Right ventricle myocardium inferior (tissue), 1 donor: ENCODE measurements at places on chromosomes 16 and 17. TPM values are rescaled to one million over a fixed set of nuclear protein-coding genes. Genes with fewer than 3 reads are reported as not detected.

CRHR1 gene
- total RNA-seq = not detected

SLC9A5 gene
- total RNA-seq = 0.84 TPM

RUNDC3A gene
- total RNA-seq = 0.49 TPM

SCN4A gene
- 0.32 TPM for total RNA-seq

TP53TG3F gene
- total RNA-seq = not detected

TOP2A gene
- total RNA-seq = 3.0 TPM

TMEM220 gene
- 9.8 TPM for total RNA-seq

NOD2 gene
- 0.81 TPM for total RNA-seq

DNA sequence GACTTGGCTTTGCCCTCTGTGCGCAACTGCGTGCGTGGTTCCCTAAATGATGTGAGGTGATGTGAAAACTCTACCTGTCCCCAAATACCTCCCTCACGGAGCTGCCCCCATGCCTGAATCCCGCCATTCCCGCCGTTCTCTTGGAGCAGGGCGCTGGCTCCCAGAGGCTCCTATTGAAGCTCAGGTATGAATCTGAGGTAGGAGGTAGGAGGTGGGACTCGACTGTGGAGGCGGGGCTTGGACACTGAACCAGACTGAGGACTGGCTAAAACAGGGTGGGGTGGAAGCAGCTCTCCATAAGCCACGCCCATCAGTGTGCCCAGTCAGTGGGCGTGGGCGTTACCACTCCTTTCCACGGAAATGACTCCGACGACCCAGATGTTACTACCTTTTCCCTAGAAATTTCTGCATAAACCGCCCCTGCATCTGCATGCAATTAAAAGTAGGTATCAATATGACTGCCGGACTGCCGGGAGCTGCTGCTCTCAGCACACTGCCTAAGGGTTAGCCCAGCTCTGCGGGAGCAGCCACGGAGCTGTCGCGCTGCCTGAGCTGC lies 41.0 kb downstream of the FOXL1 start:
- no peak for DNase-seq

DNA sequence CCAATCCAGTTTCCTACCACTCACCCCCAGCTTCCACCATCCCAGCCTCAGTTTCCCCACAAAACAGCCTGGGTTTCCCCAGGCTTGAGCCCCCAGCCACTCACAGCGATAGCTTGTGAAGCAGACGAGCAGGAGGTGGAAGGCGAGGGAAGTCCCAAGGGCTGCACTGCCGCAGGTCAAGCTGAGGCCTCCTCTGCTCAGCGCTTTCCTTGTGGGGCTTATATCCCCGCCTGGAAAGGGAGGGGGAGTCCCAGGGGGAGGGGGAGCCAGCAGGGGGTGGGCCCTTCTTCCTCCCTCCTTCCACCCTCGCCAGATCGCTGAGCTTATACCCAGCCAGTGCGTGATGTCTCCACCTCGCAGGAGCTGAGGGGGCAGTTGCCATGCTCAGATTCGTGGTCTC lies at the start of gene PYY:
Gene PYY, minus strand, starts transcription at position 195 of the 400 bp plus-strand sequence. CDS start 457 bp downstream, outside the sequence.
- DNase-seq = no peak

GRCh38 chr17:62921817-62922216 lies 44.2 kb upstream of the TANC2 start:
- no peak for DNase-seq

DNA sequence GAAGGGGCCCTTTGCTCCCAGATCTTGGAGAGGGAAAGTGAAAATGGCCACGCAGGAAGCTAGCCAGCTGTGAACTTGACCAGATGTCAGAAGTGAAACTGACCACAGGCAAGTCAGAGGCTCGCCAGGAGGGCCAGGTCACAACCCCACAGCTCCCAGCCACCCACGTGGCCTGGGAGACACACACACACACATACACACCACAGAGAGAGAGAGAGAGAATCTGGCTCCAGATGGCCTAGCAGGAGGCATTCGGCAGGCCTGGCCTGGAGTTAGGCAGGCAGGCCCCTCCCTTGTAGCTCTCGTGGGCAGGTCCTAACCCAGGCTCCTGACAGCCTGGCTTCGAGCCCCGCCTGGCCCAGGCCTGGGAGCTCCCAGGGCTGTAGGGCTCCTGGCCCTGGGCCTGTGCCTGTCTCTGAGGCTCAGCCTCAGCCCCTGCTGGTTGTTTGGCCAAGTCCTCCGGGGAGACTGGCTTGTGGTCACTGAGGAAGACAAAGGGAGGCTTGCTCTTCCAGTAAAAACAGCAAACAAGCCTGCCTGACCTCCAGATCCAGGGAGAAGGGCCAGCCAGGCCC lies 20.2 kb downstream of the NGFR start:
- DNase-seq = peak; percentile 95

DNA sequence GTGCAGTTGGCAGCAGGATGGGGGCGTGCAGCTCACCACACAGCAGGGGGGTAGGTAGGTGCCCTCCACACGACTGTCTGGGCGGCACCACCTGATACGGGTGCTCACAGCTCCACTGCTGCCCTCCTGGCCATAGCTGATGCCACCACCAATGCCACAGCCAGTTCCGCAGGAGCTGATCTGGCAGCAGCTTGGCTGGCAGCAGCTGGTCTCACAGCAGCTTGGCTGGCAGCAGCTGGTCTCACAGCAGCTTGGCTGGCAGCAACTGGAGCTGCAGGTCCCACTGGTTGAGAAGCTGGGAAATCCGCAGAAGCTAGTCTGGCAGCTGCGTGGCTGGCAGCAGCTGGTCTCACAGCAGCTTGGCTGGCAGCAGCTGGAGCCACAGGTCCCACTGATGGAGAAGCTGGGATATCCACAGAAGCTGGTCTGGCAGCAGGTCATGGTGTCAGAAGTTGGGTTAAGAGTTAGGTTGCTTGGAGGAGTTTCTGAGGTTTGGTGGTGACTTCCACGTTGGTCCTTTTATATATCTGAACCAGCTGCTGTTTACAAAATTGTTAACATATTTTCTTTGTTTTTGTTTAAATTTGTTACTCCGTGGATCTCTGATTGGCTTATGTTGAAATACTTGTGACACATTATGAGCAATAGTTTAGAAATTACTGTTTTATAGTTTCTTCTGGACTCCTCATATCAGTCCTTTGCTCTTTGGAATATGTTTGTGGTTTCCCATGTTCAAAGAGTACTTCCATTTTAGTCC lies at the start of gene KRTAP1-5:
Gene KRTAP1-5, minus strand, starts transcription at position 494 of the 757 bp plus-strand sequence. Its CDS starts 53 bp downstream, at position 441.
- no peak for DNase-seq
